ENCODE measurements at places on chromosomes 6 and 20.

DNA sequence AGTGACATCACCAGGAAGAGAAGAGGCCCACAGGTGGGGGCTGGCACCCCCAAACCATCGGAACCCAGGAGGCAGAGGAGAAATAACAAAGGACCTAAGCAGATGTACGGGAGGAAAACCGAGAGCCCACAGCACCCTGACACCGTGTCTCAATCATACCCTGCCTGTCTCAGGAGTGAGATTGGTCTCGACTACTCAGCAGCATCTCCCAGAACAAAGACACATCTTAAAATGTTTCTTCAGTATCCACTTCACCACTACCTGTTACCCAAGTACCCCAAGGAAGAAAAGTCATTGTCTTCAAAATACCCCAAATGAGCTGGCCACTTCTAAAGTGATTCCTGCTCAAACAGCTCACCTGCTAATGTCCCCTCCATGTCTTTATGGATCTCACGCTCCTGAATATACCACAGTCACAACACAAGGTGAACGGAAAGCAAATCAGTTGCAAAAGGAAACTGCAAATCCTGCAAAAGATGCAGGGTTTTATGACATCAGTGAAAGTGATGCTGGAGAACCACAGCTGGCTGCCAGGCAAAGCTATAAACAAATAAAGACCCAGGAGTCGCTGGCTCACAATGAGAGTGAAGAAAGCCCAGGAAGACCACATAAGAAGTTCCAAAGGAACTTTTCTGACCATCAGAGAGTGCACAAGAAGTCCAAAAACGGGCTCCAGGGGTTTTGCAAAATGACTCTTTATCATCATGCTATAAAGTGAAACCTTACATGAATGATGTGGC, 44.1 kb downstream of the PREX1 start:
- no peak for DNase-seq

- DNase-seq, result no peak
These were observed 801.6 kb downstream of the EPHA7 start for GRCh38 chr6:92617721-92618120.

DNA sequence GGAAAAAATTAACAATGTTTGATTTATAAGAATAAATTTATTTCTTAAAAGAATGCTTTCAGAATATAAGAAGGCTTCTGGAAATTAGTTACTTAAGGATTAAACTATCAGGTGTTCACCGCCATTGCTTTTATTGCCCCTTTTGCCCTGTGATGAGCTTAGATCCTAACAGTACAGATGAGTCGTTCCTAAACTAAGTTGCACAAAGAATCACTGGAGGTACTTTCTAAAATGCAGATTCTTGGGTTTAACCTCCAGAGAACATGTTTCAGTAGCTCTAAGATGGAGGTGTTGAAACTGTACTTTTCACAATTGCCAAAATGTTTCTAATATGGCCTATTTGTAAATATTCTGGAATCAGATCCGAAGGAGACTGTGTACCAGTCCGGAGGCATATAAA, 211.9 kb downstream of the GMDS start:
- no peak for DNase-seq

DNA sequence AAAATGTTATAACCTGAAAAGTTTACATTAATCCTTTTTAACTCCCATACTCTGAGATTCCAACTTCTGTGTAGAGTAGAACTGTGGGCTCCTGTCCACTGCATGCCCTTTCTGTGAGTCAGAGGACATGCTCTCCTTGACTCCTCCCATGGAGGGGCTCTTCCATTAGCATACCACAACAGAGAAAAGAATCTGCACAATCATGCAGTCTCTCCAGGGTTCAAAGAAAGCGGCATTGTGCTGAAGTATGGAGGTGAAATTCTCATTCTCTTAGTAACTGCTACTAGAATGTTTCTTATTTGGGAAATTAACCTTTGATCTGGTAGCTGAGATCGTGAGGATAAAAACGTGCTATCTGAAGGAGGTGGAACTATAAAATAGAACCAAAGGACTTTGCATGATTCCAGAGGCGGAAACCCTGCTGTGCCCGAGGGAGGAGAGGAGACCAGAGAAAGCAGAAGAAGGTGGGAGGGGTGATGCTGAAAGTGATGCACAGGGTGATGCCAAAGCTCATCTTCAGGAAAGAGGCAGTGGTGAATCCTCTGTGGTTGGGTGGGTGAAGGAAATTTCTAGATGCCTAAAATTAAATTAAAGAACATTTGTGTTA, 202.2 kb upstream of the PCSK2 start:
- DNase-seq, result peak; percentile 81

GRCh38 chr20:8393381-8393780, 261.3 kb downstream of the PLCB1 start:
- DNase-seq, result no peak

GRCh38 chr6:14119784-14120183, 2.2 kb downstream of the CD83 start:
- DNase-seq, result no peak

DNA sequence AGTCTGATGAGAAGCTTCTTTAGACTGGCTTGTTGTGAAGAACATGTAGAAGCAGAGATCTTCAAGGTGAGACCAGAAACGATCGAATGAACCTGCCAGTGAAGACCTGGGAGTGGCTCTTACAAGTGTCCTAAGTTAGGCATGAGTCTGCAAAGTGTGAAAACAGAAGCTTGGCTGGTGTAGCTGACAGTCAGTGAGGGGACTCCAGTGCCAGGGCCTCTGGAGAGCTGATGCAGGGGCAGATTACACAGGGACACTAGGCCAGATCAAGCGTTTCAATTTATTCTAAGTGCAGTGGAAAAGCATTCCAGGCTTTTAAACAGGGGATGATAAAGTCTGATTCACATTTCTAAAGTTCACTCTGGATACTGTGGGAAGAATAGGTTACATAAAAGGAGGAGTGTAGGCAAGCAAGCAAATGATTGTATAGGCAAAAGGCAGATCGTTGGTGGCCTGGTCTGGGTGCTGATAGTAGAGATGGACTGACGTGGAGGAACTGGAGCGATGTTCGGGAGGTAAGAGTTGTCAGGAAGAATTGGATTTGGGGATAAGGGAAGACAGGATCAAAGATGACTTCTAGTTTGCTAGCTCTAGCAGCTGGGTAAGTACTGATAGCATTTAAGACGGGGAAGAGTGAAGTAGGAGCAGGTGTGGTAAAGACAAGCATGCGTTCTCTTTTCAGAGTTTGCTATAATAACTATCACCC, 133.5 kb downstream of the MAN1A1 start:
- DNase-seq, result no peak

DNA sequence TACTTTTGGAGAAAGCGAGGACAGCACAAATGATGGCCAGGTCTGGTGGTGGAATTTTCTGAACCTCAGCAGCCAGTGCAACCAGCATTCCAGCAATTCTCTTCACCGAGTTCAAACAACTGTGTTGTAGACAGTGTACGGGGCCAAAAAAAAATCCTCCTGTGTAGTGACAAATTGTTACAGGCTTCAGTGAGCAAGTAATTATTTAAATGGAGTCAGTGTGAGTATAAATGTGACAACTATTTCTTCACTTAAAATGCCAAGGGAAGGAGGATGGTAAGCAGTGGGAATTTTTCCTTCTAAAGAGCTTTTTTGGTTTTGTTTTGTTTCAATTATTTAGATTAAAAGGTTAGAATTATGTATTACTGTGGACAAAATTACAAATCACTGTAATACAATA, 154.1 kb downstream of the TMEM242 start:
- no peak for DNase-seq

GRCh38 chr20:43752561-43753301, 25.9 kb upstream of the GTSF1L start:
- peak; percentile 97 for DNase-seq

DNA sequence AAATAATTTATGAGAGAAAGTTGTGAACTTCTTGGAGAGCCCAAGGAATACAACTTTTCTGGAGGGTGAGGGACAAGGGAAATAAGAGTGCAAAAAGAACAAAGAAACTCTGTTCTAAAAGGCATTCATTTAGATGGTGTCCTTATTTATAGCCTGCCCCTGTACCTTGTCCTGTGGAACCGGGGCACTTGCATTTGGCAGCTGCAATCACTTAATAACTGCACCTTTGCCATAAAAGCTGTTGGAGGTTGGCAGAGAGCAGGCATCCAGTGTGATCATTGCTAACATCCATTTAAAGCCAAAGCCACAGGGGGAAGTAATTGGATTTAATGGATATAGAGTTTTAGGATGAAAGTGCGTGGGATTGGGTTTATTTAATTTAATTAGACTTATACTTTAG, 50.8 kb upstream of the SGK1 start:
- DNase-seq, result no peak

- DNase-seq, result no peak
These were observed 41.9 kb downstream of the TRAM2 start for GRCh38 chr6:52534966-52535390.

DNA sequence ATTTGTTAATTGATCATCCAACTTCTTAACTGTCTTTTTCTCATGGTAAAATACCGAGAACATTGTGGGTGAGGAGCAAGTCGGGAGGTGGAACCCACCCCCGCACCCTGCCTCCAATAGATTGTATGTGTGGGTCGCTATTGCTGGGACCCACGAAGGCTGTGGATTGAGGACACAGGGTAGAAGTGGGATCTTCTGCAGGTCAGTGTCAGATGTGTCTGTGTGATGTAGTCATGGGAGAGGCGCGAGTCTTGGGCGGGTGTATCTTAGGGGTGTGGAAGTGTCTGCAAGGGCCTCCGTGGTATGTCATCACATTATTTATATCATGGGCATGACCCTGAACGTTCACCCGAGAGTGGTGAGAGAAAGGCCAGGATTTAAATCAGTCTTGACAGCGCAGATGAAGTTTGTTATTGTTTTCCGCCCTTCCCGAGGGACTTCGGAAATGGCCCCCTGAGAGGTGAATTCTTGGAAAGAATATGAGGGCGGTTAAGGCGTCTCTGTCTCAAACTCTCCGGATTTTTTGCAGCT, 472 bp upstream of the PAQR8 start:
- DNase-seq, result no peak

DNA sequence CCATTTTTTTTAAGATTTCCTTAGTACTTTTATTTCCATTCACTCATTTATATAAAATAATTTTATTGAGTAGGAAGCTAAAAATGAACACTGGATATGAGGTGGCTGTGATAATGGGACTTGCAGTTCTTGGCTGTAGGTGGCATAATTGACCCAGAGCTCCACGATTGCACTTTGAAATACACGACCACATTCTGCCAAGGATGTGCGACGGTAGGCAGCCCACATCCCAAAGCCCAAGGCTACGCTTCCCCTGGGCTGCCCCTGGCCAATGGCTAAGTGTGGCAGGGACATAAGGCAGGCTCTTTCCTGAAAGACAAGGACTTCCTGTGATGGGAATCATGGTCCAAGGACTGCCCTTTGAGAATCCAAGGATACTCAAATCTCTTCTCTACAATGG, 43.7 kb upstream of the ADTRP start:
- no peak for DNase-seq

DNA sequence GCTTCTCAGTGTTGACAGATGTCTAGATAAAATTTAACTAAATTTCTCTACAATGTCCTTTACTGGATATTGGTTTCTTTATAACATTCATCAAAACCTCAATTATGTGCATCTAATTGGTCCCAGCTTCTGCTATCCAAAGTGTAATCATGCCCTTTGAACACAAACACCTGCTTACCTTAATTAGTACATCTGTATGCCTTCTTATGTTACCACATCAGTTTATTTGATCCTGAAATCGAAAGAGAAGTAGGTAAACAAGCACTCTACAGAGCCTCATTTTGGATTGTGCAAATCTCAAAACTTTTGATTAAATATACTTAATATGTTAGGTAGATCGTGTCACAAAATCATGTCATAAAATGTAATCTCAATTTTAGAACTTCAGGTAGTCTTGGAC, 36.5 kb downstream of the TAB2 start:
- DNase-seq, result no peak

DNA sequence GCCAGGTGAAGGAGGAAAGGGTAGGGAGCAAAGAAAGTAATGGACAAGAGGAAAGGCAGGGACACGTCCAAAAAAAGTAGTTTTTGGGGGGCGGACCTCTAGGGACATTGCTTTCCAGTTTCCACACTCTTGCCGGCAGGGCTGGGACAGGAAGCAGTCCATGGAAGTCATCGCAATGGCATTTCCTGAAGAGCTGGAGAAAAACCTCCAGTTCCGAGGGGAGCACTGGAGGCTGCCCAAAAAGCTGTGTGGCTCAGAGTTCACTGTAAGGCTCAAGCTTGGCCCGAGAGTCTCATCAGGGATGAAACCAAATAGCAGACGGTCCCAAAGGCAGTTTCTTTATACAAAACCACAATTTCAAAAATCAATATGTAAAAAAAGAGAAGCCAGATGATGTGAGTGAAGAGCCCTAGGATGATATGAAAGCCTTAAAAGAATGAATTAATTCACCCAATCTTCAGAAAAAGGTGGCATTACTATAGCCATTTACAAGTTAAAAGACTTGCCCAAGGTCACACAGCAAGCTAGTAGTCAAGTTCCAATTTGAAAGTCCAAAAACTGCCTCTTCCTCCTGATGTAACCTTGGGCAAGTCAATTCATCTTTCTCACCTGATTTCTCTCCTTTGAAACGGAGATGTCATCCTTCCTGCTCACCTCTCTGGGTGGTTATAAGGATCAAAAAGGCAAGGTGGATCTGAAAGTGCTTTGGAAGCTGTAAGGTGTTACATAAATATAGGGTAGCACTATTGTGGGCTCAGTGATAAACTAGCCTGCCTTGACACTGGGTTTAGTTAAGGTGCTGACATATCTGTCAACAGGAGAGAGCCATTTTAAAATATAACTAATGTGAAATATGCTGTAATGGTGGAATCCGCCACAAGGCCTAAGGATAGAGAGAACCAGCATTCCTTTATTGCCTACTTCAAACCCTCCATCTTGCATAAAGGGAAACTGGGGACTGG, 9.1 kb downstream of the BCL2L1 start:
- peak; percentile 98 for DNase-seq

- no peak for DNase-seq
These were observed 5.7 kb downstream of the QKI start for GRCh38 chr6:163420289-163420614.

- DNase-seq, result no peak
These were observed 587 bp upstream of the BTN3A1 start for GRCh38 chr6:26401389-26401986.

- peak; percentile 73 for DNase-seq
These were observed 27.5 kb upstream of the AGPAT4 start for GRCh38 chr6:161301338-161301737.

- DNase-seq, result no peak
These were observed 838 bp downstream of the STMN3 start for GRCh38 chr20:63652192-63652980.

DNA sequence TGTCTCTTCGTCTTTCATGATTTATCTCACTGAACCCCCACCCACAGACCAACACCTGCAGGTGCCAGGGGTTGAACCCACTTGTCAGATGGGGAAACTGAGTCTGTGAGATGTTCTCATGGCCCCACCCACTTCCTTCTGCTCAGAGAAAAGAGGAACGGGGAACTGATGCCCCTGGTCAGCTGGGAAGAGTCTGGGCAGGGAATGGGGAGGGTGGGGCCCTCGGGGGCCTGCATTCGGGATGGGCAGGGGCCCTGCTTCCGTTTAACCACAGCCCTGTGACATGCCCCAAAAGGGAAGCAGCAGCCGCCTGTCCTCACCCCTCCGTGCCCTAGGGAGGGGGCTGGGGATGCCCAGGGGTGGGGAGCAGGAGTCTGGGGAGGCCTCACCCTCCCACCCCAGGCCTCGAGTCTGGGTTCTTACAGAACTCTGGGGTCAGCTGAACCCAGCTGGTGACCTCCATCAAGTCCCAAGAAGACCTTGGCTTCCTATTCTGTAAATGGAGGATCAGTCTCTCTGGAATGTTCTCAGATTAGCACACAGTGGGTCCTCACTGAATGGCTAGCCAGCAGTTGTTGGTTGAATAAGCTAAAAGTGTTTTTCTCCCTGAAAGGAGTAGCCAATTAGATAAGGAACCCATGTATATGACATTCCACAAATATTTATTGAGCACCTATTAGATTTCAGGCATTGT, 81.5 kb downstream of the CEBPB start:
- DNase-seq, result no peak

Measured in A172 (cell line).